Stimulated activated CD4-positive, alpha-beta T cell treated with anti-CD3 and anti-CD28 coated beads, Interleukin-4, amount 100 ng/mL, for 24 hours (primary cell): ENCODE measurements at places on chromosomes 5 and 9.

GRCh38 chr5:60794691-60795090 is 49.4 kb downstream of the ELOVL7 start:
- DNase-seq, result no peak

DNA sequence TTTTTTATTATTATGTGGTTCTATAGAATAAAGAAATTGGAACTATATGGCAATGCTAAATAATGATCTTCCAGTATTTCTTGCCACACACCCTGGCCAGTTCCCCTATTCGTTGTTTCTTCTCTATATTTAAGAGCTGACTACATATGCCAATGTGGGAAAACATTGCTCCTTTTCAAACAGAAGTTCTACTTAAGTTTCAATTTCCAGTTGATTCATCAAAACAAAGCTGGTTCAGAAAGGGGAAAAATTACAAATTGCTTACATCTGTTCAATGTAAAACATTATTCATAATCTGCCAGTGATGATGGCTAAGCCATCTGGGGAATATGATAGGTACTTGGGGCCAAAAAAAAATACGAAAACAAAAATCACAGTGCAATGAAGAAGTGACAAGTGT is 76.9 kb downstream of the ST8SIA4 start:
- DNase-seq, result no peak

DNA sequence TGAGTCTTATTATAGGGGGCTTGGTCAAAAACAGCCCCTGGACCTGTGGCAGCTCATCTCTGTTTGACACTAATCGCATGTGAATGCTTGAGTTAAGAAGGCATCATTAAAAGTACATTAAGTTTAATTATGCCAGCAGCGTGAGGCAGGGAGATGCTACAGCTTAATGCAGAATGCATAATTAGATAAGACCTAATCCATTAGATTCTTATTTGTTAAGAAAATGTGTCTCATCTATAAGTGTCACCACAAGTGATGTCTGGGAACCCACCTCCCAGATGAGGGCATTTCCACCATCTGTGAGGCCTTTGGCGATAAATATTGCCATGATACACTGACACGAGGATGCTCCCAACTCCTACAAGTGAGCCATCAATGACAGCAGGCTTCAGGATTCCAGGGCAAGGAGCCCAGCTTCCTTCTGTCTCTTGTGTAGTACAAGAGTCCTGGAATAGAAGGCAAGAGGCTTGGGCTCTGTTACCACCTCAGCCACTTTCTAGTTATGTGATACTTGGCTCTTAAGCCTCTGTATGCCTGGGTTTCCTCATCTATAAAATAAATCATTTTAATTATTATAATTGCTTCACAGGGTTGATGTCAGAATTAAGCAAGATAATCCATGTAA is 202.7 kb downstream of the FAM114A2 start:
- no peak for DNase-seq

- no peak for DNase-seq
Observed at GRCh38 chr5:32690153-32690552, 21.0 kb upstream of the NPR3 start.

- no peak for DNase-seq
Observed at GRCh38 chr5:155343468-155343867, 329.9 kb downstream of the KIF4B start.

GRCh38 chr9:76905791-76906646 is at the start of gene PRUNE2:
PRUNE2 (minus strand) TSS chr9:76906114; CDS start chr9:76905963, 151 bp downstream.
- DNase-seq, result no peak

DNA sequence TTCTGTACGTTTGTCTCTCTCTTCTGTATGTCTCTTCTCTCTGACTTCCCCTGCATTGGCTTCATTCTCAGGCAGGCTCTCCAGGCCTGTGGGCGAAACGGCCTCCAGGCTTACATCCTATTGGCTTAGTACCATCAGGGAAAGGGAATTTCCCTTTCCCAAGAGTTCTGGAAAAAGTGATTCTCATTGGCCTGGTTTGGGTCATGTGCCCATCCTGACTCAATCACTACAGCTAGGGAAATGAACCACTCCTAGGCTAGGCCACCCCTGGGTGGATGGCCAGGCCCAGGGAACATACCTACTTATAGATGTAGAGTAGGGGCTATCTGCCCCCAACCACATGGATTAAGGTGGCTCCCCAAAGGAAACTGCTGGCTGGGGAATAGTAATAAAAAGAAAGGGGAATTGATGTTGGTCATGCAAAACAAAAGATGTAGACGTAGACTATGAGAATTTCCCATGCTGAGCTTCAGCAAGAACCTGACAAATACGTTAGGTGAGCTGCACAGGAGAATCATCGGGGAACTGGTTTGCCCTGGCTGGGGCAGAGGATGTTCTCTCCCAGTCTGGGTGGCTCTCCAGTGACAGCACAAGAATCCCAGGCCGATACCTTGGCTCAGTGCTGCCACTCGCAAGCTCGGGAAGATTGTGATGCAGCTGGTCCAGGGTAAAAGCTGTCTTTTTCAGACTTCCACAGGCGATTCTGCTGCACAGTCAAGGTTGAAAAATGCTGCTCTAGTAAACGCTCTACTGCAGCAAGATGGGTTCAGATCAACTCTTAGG is 3.7 kb upstream of the EGR1 start:
- DNase-seq, result no peak

DNA sequence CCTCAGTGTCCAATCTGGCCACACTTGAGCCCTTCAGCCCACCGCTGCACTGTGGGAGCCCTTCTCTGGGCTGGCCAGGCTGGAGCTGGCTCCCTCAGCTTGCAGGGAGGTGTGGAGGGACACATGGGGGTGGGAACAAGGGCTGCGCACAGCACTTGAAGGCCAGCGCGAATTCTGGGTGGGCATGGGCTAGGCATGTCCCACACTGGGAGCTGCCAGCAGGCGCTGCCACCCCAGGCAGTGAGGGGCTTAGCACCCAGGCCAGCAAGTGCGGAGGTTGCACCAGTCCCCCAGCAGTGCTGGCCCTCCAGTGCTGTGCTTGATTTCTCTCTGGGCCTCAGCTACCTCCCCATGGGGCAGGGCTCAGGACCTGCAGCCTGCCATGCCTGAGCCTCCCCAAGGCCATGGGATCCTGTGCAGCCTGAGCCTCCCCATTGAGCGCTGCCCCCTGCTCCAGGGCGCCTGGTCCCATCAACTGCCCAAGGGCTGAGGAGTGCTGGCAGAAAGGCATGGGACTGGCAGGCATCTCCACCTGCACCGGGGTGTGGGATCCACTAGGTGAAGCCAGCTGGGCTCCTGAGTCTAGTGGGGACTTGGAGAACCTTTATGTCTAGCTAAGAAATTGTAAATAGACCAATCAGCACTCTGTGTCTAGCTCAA is 148.2 kb downstream of the EMB start:
- no peak for DNase-seq

- DNase-seq, result no peak
Observed at GRCh38 chr5:128844354-128844923, 120.8 kb upstream of the SLC27A6 start.

- no peak for DNase-seq
Observed at GRCh38 chr5:126483156-126483555, 59.9 kb downstream of the GRAMD2B start.

- DNase-seq, result no peak
Observed at GRCh38 chr5:57698086-57698485, 215.5 kb upstream of the ACTBL2 start.

GRCh38 chr5:162209005-162209605 is 141.5 kb downstream of the GABRG2 start:
- DNase-seq, result no peak

DNA sequence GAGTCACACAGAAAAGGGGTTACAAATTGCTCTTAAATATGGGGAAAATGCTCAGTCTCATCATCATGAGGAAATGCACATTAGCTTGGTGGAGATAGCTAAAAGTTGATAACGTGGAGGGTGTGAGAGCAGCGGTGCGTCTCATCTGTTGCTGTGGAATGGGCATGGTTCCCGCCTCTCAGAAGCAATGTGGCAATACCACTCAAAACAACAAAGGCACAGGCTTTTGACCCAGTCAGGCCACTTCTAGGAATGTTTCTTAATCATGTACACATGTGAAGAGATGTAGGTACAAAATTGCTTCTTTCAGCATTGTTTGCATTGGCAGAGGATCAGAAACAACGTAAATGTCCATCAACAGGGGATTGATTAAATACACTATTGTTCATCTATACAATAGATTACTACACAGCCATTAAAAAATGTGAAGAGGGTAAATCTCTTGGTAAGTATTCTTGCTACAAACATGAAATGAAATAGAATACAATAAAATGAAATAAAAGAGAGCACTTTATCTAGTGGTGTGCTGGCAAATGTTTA is 212.6 kb upstream of the MSX2 start:
- no peak for DNase-seq

DNA sequence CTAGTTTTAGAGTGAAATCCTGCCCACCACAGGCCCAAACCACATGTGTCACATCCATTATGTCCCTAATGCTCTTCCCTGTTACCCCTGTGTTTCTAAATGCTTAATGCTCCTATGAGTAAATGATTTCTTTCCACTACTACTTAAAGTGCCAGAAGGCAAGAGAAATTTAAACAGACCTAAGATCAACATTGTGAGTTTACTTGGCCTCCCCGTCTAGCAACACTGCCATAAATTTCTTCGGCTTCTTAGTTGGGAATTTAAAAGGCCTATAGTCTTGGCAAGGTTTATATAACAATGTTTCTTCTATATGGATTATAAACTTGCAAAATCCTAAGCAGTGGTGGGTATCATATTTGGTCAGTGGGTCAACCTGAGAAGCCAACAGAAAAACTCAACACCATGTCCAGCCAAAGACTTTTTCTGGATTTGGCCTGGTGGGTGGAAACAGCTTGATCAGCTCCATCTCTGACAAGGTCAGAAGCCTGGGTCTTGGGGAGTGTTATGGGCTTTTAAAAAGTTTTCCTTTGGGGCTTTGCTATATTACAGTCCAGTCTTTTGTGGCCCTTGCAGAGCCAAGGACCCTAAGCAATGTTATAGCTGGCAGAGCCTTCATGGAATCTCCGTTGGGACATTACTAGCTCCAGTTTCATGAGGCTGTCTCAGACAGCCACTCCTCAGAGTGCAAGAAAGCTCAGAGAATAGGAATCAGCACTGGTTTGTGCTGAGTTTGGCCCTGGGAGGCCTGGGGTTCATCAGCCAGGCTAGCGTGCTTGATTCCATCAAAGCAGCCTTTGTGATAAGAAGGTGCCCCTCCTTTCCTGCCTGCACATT is 119.8 kb downstream of the PRDM6 start:
- DNase-seq, result no peak

DNA sequence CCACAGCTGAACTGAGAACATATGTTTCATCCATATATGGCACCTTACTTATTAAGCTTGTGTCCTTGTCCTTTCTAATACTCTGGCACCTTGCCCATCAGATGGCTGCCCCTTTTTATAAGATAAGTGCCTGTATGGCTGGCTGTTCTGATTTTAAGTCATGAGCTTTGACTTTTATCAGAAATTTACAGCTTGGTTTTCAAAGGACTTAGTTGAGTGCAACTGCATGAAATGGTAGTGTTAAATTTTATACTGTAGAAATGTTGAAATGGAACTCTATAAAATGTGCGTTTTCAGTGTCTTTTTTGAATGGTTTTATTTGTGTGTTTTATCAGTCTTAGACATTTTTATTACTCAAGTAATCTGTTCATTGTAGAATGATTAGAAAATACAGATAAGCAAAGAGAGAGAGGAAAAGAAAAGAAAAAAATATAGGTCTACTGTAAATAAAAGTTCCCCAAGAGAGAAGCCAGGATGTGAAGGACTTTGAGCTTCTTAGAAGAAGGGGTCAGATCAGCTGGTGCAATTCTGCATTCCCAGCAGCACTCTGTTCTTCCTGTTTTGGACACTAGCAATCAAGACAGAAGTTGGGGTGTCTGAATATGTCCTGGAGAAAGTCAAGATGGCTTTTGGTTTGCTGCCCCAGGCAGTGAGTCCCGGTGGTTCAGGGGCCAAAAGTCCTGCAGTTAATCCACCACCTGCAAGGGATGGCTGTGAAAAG is 38.9 kb downstream of the ARHGAP26 start:
- no peak for DNase-seq

GRCh38 chr9:545480-545879 is 296.0 kb upstream of the DMRT1 start:
- DNase-seq, result no peak

- DNase-seq, result no peak
Observed at GRCh38 chr5:173333925-173334661, 5.9 kb upstream of the STC2 start.
